Naive thymus-derived CD4-positive, alpha-beta T cell (primary cell): ENCODE measurements at places on chromosomes 7 and 10.
A peak's percentile ranks its signal among the peaks of the same experiment; 100 is the strongest.

GRCh38 chr10:78416031-78417011 lies 382.7 kb downstream of the RPS24 start:
- no peaks in the 10 kb centered on the region for H3K36me3 ChIP-seq
- no peak for DNase-seq
- no peak overlapping the region for H3K4me3 ChIP-seq
- no peak overlapping the region for H3K27ac ChIP-seq

GRCh38 chr7:149422162-149422913 lies 38.5 kb downstream of the ZNF777 start:
- no peaks in the 10 kb centered on the region for H3K4me1 ChIP-seq
- peak overlapping the region; percentile 75 for H3K4me3 ChIP-seq
- H3K27ac ChIP-seq: peak overlapping the region; percentile 77
- H3K36me3 ChIP-seq: no peaks in the 10 kb centered on the region
- H3K27me3 ChIP-seq: no peaks in the 10 kb centered on the region
- peak; percentile 76 for DNase-seq

GRCh38 chr7:15524077-15524476 lies 37.7 kb downstream of the AGMO start:
- H3K27me3 ChIP-seq: no peaks in the 10 kb centered on the region
- H3K36me3 ChIP-seq: no peaks in the 10 kb centered on the region
- no peak for DNase-seq
- H3K4me3 ChIP-seq: no peak overlapping the region

DNA sequence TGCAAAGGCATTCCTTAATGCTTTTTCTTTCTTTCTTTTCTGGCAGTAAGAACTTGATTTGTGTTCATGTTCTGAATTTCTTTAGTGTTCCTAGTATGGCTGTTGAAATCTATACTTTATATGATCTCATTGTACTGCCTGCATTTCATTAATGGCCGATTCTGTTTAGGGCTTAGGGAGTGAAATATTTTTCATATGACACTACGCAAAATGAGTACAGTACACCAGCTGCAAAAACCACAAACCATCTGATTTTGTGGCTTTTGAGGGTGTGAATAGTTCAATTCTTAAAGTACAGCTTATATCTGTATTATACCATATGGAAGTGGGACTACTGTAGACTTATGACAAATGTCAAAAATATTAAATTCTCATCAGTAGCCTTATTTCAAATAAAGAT lies 69.1 kb upstream of the FOXP2 start:
- H3K4me1 ChIP-seq: no peaks in the 10 kb centered on the region
- no peak overlapping the region for H3K27ac ChIP-seq
- H3K27me3 ChIP-seq: no peaks in the 10 kb centered on the region

- H3K36me3 ChIP-seq: peaks cover 4% of the 10 kb centered on the region
- H3K27ac ChIP-seq: no peak overlapping the region
- no peaks in the 10 kb centered on the region for H3K27me3 ChIP-seq
- H3K4me3 ChIP-seq: no peak overlapping the region
- H3K4me1 ChIP-seq: peaks cover under 1% of the 10 kb centered on the region
Observed at GRCh38 chr10:95650232-95650631, 6.3 kb downstream of the ALDH18A1 start.

DNA sequence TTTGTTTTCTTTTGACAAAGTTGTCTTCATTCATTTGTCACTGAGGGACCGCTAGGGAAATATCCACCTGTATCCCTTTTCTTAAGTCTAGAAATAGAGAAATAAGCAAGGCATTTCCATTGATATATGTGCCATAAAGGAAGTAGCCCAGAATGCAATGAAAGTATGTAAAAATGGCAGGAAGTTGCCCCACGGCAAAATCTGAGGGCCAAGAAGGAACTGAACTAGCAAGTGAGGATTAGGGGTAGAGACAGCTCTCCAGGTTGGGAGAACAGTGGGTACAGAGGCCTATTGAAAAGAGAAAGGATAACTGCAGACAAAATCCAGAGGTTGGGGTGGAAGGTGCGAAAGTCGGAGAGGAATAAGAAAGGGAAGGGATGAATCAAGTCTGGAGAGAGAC lies 56.6 kb upstream of the TOMM7 start:
- no peaks in the 10 kb centered on the region for H3K4me1 ChIP-seq
- no peaks in the 10 kb centered on the region for H3K27me3 ChIP-seq
- no peak overlapping the region for H3K4me3 ChIP-seq
- no peak for DNase-seq
- no peak overlapping the region for H3K27ac ChIP-seq

GRCh38 chr7:66205741-66206090 lies 582 bp downstream of the TPST1 start:
- peak overlapping the region; percentile 49 for H3K4me3 ChIP-seq
- no peak for DNase-seq
- peaks cover 30% of the 10 kb centered on the region for H3K4me1 ChIP-seq
- H3K27me3 ChIP-seq: no peaks in the 10 kb centered on the region

DNA sequence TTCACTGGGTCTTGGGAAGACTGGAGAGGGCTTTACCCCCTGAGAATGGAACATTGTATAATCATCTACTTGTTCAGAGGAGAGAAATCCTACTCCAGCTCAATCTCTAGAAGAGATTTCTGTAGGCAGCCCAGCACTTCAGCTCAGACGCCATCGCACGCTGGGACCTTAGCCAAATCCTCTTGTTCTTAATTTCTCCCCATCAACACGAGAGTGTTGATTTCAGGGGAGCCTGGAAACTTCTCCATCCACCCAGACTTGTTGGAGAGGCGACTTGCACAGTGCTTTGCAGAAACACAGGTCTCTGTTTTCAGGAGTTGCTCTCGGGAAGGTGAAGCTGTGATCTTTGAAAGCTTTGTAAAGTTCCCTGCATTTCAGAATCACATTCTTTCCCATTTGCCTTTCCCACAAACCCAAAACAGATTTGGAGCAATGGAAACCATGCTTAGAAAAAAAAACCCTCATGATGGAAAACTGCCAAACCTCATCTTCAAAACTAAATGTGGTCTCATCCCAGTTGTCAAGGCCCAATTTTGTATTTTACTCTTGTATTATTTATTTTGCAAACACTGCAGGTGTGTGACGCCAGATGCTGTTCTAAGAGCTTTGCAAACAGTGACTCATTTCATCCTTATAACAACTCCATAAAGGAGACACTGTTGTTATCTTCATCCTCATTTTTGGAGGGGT lies 60.9 kb downstream of the CALML3 start:
- H3K27ac ChIP-seq: no peak overlapping the region
- DNase-seq: no peak
- H3K27me3 ChIP-seq: no peaks in the 10 kb centered on the region
- no peaks in the 10 kb centered on the region for H3K4me1 ChIP-seq
- H3K4me3 ChIP-seq: no peak overlapping the region

DNA sequence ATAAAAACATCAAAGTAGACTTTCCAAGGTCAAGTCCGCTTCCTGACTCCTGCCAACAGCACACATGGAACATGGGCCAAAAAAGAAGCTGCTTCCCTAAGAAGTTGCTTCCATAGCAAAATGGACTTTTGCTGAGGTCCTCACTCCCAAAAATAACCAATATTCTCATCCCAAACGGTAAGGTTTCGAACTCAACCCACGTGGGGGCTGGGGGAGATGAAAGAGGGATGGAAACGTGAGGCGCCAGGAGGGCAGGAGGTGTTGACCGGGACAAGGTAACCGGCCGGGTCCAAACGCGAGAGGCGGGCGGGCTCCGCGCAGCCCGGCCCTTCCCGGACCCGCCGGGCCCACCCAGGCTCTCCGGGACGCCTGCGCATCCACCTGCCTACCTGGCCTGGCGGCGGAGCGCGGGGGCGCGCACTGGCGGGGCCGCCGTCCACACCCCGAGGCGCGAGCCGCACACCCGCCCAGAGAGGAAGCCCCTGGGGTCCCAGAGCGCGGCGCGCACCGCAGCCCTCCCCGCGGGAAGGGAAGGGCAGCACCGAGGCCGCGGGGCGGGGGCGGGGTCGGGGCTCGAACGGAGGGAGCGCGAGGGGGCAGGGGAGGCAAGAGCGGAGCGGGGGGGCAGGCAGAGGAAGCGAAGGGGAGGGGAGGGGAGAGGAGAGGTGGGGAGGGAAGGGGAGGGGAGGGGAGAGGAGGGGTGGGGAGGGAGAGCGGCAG lies 742 bp downstream of the LMBR1 start:
- H3K27ac ChIP-seq: peak overlapping the region; percentile 91
- H3K4me1 ChIP-seq: peaks cover 7% of the 10 kb centered on the region
- peak overlapping the region; percentile 91 for H3K4me3 ChIP-seq
- H3K36me3 ChIP-seq: no peaks in the 10 kb centered on the region

GRCh38 chr7:76220185-76221057 lies 18.7 kb downstream of the SRRM3 start:
- no peak overlapping the region for H3K4me3 ChIP-seq
- no peaks in the 10 kb centered on the region for H3K4me1 ChIP-seq
- H3K27me3 ChIP-seq: no peaks in the 10 kb centered on the region
- H3K36me3 ChIP-seq: no peaks in the 10 kb centered on the region
- DNase-seq: no peak
